ENCODE measurements at places on chromosomes 7 and 10. TPM values are rescaled to one million over a fixed set of nuclear protein-coding genes. Genes with fewer than 3 reads are reported as not detected.

AVL9 gene
- 16.7 TPM for polyA plus RNA-seq

CCDC3 gene
- 77.9 TPM for polyA plus RNA-seq

SPDYE2B gene
- 0.98 TPM for polyA plus RNA-seq

DNA sequence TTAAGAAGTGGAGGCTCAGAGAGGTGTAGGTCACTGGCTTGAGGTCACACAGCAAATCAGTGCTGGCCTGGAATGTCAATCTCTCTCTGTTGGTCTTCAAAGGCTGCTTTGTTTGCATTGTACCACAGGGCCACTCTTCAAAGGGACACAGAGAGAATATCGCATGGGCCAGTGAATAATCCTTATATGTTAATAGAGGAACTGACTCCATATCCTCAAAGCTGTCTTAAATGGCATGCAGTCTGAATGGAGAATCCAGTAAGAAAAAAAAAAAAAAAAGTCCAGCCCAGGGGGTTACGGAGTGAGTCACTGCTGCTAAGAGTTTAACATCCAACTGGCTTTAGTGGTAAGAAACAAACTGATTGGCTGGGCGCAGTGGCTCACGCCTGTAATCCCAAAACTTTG, 54.1 kb downstream of the NRAP start:
- DNase-seq = no peak

- no peak for DNase-seq
Measured at GRCh38 chr10:102540023-102540422, 36.3 kb downstream of the SUFU start.

GRCh38 chr7:119783799-119784198, 489.2 kb upstream of the KCND2 start:
- DNase-seq = peak; percentile 7
